ENCODE measurements at places on chromosomes 7 and 10.

DNA sequence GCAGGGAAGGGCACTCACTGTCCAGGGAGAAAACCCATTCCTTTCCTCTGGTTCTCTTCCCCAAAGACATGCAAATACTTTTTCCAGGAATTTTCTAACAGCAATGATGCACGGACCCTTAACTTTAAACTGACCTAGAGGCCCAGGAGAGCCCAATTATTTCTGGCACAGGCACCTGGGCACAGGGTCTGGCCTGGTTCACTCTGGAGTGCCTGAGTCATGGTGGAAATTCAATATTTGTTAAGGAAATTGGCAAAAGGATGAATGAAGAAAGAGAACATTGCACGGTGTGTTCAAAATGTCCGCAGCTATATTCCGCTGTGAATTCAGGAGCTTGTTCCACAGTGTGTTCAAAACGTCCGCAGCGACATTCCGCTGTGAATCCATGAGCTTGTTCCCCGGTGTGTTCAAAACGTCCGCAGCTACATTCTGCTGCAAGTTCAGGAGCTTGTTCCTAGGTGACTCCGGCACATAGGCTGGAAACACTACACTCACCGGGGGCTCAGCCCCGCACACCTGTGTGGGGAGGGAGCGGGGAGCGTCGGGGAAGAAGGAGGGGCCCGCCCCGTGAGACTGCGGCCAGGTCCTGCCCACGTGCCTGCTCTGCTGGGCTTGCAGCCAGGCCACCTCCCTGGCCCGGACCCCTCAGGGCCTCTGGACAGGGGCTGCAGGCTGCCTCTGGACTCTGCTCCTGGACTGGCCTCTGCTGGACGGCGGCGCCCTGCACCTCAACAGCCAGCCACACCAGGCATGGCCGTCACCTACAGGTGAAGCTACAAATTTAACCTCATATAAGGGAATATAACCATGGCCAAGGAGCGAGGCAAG, 72.0 kb upstream of the FAM20C start:
- DNase-seq, result no peak

DNA sequence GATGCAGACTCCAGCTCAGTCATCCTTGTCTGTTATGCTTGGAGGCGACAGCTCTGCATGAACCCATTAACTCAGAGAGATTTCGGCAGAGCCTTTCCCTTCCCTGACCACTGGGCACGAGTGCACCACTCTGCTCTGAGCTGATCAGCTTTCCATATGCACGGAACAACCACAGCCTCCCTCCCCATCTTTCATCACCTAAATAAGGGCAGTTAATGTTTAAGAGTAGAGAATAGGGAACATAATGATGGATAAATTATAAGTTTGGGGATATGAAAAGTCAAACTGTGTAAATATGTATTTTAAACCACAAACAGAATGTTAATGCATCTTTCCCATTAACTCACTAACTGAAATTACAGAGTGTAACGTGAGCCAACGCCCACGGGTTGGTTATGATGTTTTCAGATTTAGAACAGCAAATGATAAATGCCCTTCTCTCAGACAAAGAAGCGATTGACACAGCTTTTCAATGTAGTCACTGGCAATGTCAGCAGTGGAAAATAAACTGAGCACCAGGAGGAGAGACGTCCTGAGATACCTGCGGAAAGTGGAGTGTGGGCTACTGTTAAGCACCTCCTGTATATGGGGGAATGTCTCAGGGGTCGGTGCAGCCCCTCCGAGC, 658.2 kb downstream of the LRMDA start:
- DNase-seq, result no peak

GRCh38 chr10:124305131-124305530, 113.6 kb downstream of the OAT start:
- no peak for DNase-seq

DNA sequence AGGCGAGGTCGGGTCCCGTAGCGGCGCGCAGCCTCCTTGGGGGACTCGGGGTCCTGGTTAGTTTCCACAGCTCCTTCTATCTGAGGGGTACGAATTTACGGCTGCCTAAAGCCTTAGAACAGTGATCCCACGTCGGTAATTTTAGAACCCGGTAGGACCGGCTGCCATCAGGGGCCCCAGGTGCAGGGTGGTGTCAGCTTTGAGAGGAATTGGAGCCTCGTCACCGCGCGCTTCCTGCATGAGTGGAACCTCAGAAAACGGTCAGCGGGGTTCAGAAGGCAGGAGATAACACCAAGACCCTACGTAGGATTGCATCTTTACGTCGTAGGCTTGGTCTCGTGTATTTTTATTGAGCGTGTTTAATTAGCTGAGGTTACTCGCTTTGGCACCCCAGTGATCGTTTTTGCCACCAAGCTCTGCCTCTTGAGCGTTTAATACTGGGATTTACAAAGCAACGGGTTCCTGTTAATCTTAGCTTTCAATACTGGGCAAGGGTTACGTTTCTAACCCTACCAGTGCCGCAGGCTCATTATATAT, 443 bp downstream of the RNF32 start:
- DNase-seq, result peak; percentile 78

- DNase-seq, result no peak
Observed at GRCh38 chr10:59245686-59246085, 69.2 kb downstream of the PHYHIPL start.

DNA sequence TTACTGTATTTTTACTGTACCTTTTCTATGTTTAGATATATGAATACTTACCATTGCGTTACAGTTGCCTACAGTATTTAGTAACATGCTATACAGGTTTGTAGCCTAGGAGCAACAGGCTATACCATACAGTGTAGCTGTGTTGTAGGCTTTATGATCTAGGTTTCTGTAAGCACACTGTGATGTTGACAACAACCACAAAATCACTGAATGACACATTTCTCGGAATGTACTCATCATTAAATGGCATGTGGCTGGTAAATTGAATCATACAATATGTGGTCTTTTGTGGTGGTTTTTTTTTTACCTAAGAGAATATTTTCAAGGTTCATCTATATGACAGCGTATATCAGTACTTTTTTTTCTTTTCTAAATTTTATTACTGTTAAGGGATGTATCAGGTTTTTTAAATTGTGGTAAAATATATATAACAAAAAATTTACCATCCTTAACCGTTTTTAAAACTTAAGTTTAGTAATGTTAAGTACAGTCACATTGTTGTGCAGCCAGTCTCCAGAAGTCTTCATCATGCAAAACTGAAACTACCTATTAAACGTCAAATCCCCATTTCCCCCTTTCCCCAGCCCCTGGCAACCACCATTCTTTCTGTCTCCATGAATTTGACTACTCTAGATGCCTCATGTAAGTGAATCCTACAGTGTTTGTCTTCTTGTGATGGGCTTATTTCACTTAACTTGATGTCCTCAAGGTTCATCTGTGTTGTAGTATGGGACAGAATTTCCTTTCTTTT, 21.5 kb downstream of the BTAF1 start:
- DNase-seq, result peak; percentile 65

GRCh38 chr7:74535951-74536356, 82.2 kb downstream of the GTF2IRD1 start:
- no peak for DNase-seq

DNA sequence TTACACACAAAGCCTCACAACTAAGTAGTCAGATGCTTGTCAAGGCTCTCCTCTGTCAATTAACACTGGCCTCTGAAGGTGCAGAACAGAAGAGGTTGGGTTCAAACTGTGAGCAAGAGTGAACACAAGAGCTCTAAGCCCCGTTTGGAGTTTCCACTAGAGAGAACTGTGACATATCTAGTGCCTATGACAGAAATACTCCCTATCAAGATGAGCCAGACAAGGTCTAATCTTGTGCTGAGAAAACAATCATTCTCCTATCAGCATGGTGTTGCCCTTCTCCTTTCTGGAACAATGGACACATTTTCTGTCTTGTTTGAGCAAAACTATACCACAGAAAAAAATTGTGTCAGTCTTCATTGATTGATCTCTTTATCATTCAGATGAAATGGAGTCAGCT, 62.4 kb upstream of the CCDC71L start:
- DNase-seq, result no peak

- DNase-seq, result no peak
Observed at GRCh38 chr10:8951440-8952089, 897.1 kb downstream of the GATA3 start.

DNA sequence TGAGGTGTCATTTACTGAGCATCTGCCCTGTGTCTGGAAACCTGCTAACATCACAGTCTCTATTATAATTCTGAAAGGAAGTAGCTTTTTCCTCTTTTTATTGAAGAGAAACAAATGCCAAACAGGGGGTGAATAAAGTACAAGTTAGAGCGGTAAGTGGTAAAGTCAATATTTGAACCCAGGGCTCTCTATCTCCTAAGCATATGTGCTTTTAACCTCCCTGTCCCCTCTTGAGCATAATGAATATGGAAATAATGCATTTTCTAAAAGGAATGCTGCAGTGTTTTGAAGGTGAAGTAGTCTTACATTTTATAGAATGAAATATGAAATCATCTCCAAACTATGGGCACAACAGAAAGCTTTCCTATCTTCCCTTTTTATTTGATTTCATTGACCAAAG, 196.7 kb downstream of the KIAA1217 start:
- DNase-seq, result no peak

- DNase-seq, result peak; percentile 75
Observed at GRCh38 chr10:121886997-121887622, 40.7 kb downstream of the ATE1 start.

DNA sequence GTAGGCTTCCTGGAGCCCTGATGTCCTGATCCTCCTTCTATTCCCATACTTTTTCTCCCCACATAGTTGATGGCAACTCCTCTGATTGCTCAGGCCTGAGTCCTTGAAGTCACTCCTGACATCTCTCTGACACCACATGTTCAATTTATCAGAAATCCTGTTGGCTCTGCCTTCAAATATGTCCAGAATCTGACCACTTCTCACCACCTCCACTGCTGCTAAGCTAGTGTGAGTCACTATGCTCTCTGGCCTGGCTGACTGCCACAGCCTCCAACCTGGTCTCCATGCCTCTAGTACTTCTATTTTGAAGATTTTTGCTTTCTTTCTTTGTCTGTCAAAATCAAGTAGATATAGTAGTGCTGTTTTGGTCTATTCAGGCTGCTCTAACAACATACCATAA, 53.0 kb downstream of the TMEM229A start:
- DNase-seq, result peak; percentile 50

- peak; percentile 66 for DNase-seq
Observed at GRCh38 chr10:124043310-124044142, 49.9 kb downstream of the CHST15 start.

DNA sequence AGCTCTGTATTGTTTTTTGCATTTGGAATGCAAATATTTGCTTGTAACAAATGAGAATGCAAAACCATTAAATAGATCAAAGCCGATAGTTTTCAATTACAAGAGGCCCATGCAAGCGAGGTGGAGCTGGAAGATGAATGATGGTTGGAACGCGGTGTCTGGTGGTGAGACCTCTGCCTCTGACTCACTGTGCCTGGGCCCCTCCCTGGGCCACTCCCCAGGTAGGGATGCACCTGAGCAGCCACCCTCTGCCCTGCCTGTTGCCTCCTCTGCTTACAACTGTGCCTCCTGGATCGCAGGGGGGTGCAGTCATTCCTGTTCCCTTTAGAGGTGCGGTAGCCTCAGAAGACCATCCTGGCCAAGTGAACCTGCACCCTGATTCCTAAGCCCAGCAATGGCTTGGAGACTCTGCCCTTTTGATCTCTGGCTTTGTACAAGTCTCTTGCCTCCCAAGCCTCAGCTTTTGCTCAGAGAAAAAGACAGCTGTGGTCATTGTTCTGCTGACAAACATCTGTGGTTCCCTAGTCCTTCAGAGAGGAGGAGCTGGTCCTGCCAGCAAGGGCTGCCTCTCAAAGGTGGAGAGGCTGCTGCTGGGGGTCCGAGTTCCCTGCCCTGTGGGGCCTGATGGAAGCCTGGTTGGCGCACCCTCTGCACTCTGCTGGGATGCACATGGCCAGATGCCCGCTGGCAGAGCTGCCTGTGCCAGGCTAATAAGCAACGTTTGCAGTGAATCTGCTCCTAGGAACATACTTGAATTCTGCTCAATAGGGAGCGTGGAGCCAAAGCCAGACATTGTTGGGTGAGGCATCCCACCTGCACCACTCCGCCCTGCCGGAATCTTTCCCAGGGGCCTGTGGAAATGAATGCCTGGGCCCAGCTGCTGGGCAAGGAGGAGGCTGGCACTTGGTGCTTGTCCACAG, 126.3 kb upstream of the TCERG1L start:
- DNase-seq, result no peak

GRCh38 chr10:124719213-124719851, 24.8 kb downstream of the FAM53B start:
- DNase-seq, result peak; percentile 84

DNA sequence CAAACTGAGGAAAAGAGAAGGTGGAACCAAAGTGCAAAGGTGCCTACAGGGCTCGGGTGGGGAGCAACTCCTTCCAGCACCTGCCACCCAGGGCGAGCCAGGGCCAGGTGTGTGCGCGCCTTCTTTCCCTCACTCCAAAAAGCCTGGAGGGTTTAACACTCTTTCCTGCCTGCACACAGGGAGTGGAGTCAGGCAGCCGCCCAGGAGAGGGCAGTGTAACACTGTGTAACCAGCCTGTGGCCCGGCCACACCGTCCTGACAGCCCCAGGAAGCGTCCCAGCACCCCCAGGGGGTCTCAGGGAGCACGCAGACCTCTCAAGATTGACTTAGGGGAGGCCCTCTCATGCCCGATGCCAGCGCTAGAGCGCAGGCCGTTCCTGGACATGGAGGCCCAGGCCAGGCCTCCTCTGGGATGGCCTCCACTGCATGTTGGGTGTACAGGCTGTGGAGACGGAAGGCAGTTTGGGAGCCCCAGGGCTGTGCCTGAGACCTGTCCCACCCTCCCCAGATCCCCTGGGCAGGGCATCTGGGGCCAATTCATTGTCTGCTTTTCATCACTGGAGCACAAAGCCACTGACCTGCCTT, 13.4 kb downstream of the BRI3 start:
- peak; percentile 77 for DNase-seq

GRCh38 chr7:5333121-5334045, 50.6 kb downstream of the SLC29A4 start:
- DNase-seq, result no peak

- DNase-seq, result no peak
Observed at GRCh38 chr10:127234306-127234800, 38.0 kb upstream of the INSYN2A start.
